ENCODE measurements at places on chromosomes 5 and 9.

DNA sequence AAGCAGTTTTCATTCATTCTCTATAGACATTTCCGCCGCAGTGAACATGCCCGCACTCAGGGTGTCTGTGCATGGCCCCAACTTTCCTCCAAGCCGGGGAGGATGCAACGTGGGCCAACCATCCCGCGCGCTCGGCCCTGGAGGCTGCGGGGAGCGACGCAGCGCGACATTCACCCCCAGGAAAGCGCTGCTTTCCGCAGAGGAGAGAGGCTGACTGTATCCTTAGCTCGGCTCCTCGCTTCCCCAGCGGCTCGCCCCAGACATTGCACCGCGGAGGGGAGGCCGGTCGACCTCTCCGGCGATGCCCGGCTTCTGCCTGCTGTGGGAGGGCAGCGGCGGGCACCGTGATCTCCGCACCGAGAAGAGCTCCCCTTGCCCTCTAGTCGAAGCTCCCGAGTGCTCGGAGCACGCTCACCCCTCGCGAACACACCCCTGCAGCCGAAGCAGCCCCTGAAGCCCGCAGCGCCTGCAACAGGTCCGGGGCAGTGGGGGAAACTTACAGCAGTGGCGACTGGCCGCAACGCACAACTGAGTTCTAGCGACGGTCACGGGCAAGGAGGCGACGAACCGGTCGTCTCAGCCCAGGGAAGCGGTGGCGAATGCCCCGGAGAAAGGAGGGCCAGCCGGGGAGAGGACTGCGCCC, 600 bp downstream of the ENC1 start:
- peak; percentile 43 for DNase-seq

GRCh38 chr5:158642879-158643278, 456.8 kb downstream of the EBF1 start:
- peak; percentile 64 for DNase-seq

GRCh38 chr5:95623706-95624105, 3.8 kb downstream of the GPR150 start:
- DNase-seq, result no peak

GRCh38 chr5:38764937-38765391, 80.8 kb upstream of the OSMR start:
- no peak for DNase-seq

- no peak for DNase-seq
Observed at GRCh38 chr5:7897014-7897600, 28.2 kb downstream of the MTRR start.

DNA sequence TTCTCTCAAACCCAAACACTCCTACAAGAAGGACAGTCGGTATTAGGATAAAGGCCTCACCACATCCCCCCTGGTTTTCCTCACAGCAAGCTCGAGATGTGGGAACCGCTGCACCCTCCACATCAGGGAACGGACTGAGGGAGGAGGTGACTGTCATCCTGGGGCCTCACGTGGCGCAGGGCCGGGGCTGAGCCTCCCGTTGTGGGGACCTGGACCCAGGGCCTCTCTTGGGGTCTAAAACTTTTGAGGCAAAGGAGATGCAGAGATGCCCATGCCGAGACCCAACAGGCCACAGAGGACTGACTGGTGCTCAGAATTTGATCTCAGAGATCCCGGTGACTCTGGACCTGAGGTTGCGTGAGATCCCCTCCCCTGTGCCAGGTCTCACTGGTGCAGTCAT, 72.7 kb downstream of the MRPL36 start:
- DNase-seq, result no peak

GRCh38 chr9:127209948-127210640, 54.5 kb upstream of the GARNL3 start:
- no peak for DNase-seq

- no peak for DNase-seq
Observed at GRCh38 chr5:146873186-146873917, 5.2 kb downstream of the PPP2R2B start.
